Activated CD8-positive, alpha-beta T cell treated with anti-CD3 and anti-CD28 coated beads, Interleukin-2, amount 10 ng/mL, durations not matched to agents 7 days and 5 days (primary cell): ENCODE measurements at places on chromosomes 16 and 17. TPM values are rescaled to one million over a fixed set of nuclear protein-coding genes. Genes with fewer than 3 reads are reported as not detected.

DNA sequence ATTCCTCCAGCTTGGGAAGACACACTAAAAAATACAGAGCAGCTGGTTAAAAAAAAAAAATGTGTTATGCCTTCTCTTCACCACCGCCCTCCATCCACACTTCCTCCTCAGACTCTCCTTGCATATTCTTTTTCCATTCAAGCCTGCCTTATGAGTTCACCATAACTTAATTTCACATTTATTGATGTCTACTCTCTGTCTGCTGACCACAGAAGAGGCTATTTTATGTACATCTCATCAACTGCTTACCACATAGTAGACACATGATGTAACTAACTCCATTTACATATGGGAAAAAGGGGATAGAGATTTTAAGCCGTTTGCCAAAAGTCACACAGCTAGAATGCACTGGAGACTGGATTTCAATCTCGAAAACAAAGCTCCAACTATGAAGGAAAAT lies 409.8 kb downstream of the CDH11 start:
- DNase-seq = no peak

DNA sequence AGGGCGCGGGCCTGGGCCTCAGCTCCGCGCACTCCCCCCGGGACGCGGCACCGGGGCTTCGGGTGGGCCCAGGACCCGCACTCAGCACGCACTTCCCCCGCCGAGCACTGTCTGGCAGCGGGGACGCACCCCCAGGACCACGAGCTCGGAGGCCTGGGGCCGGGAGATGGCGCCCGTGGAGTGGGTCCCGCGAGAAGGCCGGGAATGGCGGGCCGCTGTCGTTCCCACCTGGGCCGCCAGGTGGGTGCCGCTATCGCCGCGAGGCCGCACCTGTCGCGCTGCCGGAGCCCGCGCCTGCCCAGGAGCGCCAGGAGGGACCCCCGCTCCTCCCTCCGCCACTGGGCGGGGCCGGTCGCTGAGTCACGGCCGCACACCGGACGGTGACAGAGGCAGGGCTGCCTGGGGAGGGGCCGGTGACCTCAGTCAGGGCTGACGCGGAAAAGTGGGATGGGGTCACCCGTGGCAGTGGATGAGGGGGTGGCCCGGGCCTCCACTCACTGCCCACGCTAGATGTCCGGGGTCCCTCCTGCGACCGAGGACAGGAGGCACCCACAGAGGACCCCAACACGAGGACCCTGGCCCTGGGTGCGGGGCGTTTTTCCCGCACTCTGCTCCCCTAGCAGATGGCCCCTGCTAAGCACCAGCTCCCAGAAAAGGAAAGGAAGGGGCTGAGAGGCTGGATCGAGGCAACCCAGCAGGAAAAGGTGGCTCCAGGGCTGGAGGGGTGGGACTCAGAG lies 6.9 kb upstream of the ACTG1 start:
- peak; percentile 68 for DNase-seq

- no peak for DNase-seq
Observed at GRCh38 chr16:68075980-68076379, 9.2 kb upstream of the NFATC3 start.

DNA sequence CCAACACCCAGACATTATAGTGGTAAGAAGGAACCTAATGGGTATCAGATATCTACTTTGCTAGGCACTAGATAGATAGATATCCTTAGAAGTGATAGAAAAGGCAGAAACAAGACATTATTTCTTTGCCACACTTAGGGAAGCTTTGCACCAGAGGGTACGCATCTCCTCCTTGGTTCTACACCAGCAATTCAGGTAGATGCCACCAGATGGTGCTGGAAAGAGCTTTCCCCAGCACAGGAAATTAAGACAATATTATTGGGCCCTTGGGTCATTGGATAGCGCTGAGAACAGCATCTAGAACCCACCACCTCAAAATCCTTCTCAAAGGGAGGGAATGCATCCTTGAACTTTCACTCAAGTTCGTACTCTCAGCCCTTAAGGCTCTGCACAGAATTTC lies 173.8 kb upstream of the CCL2 start:
- DNase-seq = no peak

GRCh38 chr16:55825115-55825728 lies 7.7 kb downstream of the CES1 start:
- DNase-seq = no peak

Gene CIAO3
- total RNA-seq = 32.4 TPM

Gene ABCC3
- not detected for total RNA-seq

DNA sequence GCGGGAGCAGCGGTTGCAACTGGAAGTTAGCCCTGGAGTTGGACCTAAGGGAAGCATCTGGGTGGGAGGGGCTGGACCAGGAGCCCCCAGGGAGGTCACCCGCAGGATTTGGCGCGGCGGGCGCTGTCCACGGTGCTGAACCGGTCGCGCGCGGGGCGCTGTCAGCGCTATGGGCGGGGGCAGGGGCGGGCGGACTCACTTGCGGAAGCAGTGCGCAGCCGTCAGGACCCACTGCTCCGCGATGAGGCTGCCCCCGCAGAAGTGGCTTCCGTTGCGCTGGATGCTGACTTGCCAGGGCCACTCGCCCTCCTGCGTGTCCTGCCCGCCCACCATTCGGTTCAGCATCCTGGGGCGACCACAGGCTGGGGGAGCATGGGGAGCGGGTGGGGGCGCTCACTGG lies 4.5 kb downstream of the PRSS27 start:
- peak; percentile 92 for DNase-seq

DNA sequence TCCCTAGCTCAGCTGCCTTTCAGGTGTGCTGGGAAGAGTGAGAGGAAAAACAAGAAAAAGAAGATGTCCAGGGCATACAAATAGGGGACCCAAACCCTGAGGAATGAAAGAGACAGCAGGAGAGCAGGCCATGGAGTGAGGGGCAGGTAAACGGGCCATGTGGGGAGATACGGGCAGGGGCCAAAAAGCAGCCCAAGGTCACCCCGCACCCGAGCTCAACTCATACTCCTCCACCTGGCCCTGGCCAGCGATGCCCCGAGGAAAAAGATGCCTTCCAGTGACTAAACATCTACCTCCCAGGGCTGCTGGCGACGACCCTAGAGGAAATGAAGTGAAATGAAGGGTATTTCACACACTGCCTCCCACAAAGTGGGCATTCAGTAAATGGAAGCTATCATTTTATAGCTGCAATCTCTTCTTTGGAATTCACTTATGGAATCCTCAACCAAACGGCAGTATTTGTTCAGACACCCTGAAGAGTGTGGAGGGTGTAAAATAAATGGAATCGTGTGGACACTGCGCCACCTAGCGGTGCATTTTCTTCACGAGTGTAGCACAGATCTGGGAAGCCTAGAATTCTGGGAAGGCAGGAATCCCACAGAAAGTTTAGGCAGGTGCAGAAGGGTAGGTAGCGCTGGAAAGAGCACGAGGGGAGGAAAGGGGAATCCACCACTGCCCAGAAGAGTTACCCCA lies 14.9 kb downstream of the ELAC2 start:
- peak; percentile 53 for DNase-seq

DNA sequence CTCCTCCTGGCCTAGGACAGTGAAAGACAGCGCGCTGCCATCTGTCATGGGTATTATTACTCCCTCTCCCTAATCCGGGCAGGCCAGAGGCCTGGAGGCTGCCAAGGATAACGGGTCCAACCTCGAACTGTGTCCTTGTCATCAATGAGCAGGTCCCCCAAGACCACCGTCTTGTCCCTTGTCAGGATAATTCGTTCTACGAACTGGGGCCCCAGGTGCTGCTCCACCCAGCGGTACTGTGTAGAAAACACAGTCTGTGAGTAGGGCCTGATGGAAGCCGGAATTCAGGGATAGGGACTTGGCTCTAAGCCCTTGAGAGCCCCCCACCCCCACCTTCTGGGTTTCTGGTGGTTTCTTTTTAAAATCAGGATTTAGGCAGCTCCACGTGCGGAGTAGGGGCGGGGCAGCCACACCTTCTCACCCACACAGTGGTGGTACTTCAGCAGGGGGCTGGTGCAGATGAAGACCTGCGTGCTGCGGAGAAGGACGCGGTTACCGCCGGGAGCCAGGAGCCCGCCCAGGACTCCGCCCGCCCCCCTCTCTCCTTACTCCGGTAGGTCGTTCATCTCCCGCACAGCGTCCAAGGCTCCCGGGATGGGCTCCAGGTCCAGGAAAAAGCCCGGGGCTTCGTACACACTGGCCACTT lies 787 bp downstream of the NT5C start:
- peak; percentile 61 for DNase-seq

DNA sequence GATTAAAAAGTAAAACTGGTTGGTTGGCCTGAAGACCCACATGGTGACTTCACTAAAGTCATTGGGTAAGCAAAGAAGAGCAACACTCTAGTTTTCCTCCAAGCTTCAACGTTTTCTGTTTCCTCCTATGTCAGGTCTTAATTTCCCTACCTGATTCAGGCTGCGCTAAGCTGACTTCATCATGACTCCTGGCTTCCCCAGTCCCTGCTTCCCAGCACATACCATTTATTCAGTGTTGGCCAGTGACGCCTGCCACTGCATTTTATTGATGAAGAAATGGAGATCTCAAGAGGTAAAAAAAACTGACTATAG lies 645.3 kb downstream of the WWOX start:
- no peak for DNase-seq

- no peak for DNase-seq
Observed at GRCh38 chr16:64019339-64019738, 1102.5 kb downstream of the CDH11 start.

DNA sequence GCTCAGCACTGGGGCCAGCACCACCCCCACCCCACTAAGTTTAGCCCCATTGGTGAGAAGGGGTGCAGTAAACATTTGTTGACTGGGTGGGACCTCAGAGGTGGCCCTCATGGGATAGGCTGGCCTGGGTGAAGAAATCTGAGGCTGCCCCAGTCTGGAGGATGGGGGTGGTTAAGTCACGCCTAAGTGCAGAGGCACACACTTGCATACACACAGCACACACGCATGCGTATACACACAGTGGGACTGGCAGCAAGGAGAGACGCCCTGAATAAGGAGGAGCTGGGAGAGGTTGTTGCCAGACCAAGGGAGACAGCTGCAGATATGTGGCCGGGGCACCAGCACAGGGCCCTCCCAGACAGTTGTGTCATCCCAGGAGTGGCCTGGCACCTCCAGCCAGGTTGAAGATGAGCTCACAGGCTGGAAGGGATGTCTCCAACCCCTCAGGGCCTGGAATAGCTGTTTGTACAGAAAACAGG lies 3.0 kb upstream of the BCAR1 start:
- no peak for DNase-seq

Gene CSH1
- not detected for total RNA-seq

GRCh38 chr17:50133028-50133768 lies 3.2 kb upstream of the SAMD14 start:
- no peak for DNase-seq

Gene KIF19
- total RNA-seq = 0.37 TPM

DNA sequence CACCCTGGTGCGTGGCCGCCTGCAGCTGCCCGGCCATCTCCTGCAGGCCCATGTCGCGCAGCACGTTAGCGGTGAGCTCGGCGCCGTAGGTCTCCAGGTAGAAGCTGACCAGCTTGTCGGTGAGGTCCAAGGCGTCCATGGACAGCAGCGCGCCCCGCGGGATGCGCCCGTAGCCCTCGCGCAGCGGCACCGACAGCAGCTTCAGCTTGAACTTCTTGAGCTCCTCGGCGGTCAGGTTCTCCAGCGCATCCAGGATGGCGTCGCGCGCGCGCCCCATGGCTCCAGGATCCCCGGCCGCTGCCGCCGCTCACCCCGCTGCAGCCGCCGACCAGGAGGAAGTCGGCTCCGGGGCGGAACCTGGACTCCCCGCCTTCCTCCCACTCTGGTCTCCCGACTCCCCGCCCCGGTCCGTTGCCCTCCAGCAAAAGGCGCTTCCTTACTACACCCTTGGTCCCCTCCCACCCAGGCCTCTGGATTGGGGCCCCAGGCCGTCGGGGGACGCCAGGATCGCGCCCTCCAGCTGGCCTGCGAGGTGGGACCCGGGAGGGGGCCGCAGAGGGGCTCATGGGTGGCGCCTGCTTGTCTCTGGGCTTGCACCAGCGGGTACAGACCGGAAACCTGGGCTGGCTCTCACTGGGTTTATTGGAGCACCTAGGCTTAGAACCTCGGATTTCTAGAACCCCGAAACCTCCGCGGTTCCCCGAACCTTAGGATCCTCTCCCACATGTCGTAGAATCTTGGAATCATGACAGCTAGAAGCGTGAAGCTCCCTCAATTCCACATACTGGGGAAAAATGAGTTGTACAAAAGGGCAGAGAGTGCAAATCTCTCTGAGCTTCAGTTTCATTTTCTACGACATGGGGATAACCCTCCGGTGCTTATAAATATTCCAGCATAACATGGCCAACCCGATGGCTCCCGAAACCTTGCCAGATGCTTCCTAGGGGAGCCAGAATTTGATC lies at the start of gene PYCARD:
Gene PYCARD (minus strand): TSS at position 347 of the 962 bp plus-strand sequence. CDS start 70 bp downstream, at position 277.
- DNase-seq = peak; percentile 58

- no peak for DNase-seq
Observed at GRCh38 chr17:6800422-6801027, 24.5 kb downstream of the FBXO39 start.

- no peak for DNase-seq
Observed at GRCh38 chr16:54098247-54098646, 188.3 kb downstream of the IRX3 start.

- DNase-seq = no peak
Observed at GRCh38 chr16:75614066-75614897, 8.8 kb downstream of the ADAT1 start.

GRCh38 chr17:71260366-71260940 lies 860.4 kb upstream of the SOX9 start:
- no peak for DNase-seq

GRCh38 chr16:29837841-29838240 lies 17.6 kb downstream of the MVP start:
- DNase-seq = no peak

DNA sequence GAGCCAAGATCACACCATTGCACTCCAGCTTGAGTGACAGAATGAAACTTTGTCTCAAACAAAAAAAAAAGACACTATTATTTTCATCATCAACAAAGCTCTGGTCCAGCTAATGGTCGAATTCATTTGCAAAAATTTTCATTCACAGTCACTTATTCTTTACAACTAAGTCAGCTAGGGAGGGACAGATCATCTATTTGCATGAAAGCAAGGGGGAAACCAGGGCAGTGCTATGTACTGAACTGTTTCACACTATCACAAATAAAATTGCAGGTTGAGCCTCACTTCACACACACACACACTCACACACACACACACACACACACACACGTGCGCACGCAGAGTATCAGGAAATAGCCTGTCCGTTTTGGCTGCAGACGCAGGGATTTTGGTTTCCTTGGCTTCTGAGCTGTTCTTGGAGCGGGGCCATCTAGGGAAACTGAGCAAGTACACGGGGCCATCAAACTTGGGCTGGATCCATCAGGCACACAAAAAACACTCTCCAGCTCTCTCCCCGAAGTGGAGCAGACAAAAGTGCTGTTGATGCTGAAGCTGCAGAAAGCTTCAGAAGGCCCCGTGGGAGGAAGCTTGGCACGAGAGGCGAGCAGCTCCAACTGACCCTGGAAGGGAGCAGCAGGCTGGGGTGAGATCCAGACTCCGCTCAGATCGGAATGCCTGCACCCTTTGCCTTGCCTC lies 44.3 kb upstream of the HELZ start:
- DNase-seq = no peak

DNA sequence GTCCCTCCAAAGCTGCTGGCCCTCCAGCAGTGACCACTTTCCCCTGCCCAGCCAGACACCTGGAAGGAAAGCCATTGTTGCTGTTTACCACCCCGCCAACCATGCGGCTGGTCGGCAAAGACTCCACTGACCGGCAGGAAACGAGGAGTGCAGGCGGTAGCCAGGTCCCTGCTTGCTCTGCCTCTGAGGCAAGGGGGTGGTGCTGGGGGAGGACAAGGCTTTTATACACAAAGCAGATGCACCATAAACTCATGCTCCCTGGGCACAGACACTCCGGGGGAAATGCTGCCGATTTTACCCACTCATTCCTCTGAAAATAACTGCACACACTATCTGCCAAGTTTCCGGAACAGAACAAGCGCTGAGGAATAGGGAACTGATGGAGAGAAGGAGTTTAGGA lies 62.8 kb upstream of the GRIN2A start:
- no peak for DNase-seq
